Stimulated activated CD4-positive, alpha-beta T cell treated with anti-CD3 and anti-CD28 coated beads, Interleukin-15, amount 100 ng/mL, for 1 hour (primary cell): ENCODE measurements at places on chromosomes 5 and 9.

- no peak for DNase-seq
Observed at GRCh38 chr5:98840946-98841345, 67.5 kb downstream of the RGMB start.

- no peak for DNase-seq
Observed at GRCh38 chr5:159386028-159386711, 55.9 kb upstream of the IL12B start.

DNA sequence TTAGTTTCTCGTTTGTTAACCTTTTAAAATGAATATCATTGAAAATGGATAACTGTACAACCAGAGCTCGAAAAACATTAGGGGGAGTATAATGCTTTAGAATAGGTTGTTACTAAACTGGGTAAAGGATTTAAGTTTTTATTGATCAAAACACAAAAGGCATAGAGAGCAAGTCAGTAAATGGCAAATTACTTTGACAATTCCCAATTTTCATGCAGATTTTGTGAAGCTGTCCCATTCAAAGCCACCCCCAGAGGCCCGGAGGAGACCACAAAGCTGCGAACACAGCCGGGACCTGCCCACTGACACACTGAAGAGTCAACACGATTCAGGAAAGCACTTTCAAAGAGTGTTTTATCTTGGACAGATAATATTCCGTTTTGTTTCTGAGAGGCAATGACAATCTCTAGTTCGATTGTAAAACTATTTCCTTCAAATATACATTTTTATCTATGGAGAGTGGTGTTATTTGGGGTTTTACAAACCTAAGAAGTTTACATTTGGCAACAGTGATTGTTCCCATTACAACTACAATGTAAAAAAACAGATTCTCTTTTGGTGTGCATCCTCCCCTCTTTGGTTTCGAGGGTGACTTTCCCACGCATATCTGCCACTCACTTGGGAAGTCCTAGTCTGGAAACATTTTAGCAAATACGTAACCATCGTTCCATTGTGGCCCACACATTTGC lies 182.6 kb upstream of the TBCA start:
- DNase-seq: no peak

GRCh38 chr5:101677961-101678360 lies 618.1 kb downstream of the SLCO4C1 start:
- DNase-seq: no peak

GRCh38 chr9:115373000-115373709 lies 255.2 kb upstream of the TNC start:
- no peak for DNase-seq

- no peak for DNase-seq
Observed at GRCh38 chr5:107673039-107673367, 2.3 kb upstream of the EFNA5 start.

DNA sequence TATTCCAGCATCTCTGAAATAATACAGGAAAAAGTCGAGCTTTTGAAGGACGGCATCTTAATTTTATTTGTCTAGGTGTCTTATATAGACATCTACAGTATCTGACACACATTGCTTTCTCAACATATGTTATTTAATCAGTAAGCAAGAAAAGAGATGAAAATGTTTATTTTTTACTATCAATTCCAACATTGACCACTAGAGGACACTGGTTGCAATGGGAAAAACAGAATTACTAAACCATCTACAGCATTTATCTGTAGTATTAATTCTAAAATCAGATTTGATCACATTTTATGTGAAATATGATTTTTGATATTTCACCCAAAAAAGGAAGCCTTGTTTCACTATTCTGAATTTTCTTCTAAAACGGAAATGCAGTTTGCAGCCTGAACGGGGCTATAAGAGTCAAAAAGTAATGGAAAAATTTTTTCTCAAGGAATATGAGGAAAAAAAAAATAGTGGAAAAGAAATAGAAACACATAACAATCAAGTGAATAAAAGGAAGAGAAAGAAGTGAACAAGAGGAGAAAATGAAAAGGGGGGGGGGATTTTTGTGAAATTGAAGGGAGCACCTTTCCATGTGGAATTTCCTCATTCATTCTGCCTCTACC lies 98.6 kb downstream of the OSTF1 start:
- no peak for DNase-seq

GRCh38 chr9:96061293-96061987 lies 185.9 kb downstream of the ERCC6L2 start:
- peak; percentile 11 for DNase-seq
